ENCODE measurements at places on chromosomes 1 and 21.

GRCh38 chr1:210654176-210654981, 325.7 kb downstream of the HHAT start:
- DNase-seq = no peak

DNA sequence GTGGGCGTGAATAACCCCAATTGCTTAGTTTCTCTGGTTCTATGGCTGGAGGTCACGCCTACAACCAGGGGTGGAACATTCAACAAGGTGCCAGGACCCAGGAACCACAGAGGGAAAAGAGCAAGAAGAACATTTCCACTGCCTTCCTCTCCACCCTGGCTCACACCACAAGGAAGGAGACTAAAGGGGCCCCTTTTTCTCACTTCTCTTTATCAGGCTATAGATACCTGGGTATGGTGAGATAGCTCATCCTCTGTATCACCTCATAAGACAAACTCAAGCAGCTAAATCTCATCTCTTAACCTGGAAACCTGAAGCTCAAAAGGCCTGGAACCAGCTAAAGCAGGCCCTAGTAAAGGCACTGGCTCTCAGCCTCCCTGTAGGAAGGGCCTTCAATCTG, 438.8 kb upstream of the OLFM3 start:
- no peak for DNase-seq

DNA sequence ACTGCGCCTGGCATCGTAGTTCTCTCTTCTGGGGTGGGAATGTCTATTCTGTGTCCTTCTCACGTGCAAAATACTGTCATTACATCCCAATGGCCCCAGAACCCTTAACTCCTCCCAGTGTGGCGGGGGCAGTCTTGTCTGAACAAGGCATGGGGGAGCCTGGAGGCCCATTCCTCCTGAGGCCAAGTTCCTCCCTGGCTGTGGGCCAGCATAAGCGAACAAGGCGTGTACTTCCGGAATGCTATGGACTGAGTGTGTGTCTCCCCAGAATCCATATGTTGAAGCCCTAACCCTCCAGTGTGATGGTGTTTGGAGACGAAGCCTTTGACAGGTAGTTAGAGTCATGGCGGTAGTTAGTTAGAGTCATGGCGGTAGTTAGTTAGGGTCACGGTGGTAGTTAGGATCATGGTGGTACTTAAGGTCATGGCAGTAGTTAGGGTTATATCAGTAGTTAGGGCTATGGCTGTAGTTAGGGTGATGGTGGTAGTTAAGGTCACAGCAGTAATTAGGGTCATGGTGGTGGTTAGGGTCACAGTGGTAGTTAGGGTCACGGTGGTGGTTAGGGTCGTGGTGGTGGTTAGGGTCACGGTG, 71.0 kb downstream of the PRKCZ start:
- DNase-seq = no peak

DNA sequence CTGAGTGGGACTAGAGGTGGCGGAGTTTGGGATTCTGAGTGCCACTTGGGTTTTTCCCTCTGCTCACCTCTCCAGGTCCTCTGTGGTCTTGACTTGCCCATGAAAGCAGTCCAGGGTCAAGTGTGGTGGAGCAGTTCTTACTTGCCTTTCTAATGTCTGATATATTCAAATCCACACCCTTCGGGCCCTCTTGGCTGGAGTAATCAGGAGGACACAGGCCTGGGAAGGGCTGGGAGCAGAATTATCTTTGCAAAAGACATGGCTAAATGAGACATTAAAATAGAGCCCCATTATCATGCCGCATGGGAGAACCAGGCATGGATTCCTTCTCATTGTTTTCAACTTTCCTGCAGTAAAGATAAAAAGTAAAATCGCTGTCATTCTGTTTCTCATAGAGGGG, 74.0 kb downstream of the NFASC start:
- no peak for DNase-seq

DNA sequence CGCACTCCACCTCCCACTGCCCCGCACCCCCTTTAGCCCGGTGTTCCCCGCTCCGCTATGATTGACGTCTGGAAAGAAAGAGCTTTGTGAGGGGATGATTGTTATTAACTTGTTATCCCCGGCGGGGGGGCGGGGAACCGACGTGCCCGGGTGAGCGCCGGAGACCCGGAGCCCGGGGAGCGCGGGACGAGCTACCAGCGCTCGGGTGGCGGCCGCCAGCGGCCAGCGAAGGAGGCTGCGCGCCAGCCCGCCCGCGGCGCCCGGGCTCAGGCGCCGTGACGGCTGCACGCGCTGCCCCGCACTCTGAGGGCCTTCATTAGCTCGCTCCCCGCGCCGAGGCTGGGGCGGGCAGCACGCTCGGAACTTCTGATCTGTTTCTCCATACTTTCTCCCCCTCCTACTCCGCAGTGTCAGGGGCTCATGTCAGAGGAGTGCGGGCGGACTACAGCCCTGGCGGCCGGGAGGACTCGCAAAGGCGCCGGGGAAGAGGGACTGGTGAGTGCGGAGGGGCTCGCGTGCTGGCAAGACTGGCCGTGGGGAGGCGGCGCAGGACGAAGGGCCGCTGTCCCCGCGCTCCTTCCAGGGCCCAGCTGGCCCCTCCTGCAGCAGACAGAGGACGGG, 2.1 kb downstream of the LHX8 start:
- DNase-seq = no peak

DNA sequence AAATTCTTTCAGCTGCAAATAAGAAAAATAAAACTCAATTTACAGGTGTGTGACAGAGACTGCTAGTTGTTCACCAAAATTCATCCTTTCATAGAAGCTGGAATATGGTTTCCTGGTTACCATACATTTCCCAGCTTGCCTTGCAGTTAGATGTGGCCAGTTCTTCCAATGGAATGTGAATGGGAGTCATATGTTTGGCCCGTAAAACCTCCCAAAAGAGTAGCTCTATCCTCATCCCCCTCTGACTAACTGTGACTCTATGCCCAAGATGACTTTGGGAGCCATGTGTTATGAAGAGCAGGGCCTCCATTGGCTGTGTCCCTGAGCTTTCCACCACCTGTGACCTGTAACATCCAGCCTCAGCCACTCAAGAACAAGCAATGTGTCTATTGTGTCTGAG, 90.6 kb upstream of the NGF start:
- no peak for DNase-seq

- no peak for DNase-seq
Measured at GRCh38 chr1:58287894-58288623, 258.5 kb downstream of the OMA1 start.

DNA sequence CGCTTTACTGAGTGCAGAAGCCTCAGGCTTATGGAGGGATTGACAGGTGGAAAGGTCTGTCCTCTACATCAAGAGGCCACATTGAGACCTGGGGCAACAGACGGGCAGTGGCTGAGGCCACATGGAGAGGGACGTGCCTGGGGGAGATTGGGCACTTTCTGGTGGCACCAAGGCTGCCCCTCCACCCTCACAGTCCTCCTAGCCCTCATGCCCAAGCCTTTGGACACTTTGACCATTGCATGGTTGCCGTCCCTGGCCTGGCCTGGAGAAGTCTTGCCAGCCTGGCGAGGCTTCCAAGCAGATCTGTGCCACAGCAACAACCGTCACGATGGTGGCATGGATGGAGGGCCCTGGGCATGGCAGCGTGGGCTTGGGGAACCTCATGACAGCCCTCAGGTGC, 192.1 kb upstream of the VAMP3 start:
- no peak for DNase-seq

GRCh38 chr21:30101967-30102366, 64.6 kb downstream of the CLDN17 start:
- no peak for DNase-seq

DNA sequence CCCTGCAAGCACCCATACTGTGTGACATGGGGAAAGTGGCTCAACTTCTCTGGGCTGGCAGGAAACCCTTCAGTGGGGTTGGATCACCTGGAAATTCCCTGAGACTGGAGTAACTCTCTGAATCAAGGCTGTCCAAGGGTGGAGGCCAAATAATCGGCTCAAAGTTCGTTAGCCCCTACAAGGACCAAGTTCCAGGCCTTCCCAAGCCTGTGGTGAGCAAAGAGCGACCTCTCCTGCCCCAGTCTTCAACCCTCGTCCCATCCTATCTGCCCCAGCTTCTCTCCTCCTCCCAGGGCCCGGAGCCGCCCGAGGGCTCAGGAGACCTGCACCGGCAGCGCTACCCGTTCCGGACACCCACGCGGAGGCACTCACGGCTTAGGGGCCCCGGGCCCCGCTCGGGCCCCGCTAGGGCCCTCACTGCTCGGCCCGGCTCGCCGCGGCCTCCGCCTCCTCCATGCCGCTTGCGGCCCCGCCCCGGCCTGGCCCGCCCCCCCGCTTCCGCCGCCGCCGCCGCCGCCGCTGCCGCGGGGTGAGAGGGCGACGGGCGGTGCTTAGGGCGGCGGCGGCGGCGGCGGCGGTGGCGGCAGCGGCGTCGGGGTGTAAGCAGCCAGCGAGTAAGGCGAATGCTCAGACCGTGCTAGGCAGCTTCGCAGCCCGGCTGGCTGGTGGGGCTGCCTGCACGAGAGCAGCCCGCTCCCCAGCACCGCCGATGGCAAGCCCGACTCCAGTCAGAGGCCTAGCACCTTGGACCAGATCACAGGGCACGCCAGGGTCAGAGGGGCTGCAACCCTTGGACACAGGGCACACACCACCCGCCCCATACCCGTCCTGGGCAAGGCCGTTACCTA, at the start of gene POMGNT1:
Gene POMGNT1 (minus strand): TSS at position 471 of the 848 bp plus-strand sequence. CDS start 613 bp downstream, outside the sequence.
- DNase-seq = no peak

GRCh38 chr1:155504207-155504606, 58.4 kb downstream of the ASH1L start:
- no peak for DNase-seq

DNA sequence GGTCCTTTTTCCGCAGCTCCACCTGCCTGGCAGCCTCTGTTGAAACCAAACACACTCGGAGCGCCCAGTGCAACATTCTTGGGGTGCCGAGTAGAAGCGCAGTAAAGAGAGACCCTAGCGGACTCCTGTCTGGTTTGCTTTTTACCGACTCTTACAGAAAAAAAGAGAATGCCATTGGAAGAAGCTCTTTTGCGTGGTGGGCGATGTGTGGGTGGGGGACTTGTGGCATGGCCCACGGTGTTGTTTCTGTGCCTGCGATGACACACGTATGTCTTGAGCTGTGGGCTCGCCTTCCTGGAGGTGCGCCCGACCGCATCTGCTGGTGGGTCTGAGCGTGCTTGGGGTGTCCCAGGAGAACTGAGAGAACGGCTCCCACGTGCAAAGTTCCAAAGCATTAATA, 7.3 kb upstream of the BARHL2 start:
- no peak for DNase-seq

- DNase-seq = no peak
Measured at GRCh38 chr1:59071876-59072582, 224.9 kb upstream of the FGGY start.

DNA sequence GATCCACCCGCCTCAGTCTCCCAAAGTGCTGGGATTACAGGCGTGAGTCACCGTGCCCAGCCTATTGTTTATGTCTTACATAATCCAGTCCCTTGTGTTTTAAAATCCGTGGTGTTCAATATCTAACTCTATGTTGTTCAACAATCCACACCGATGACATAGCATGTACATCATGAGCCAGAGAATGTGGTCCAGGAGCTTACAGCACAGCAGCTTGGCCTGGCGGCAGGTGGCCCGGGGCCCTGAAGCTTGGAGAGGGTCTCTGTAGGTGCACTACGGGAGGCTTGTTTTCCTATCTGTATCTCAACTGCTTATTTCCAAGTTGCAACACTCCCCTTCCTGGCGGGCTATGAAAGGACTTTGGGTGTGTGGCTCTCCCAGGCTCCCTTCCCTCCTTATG, 138.4 kb downstream of the ADSS2 start:
- DNase-seq = no peak

- no peak for DNase-seq
Measured at GRCh38 chr1:118913818-118914217, 74.3 kb downstream of the TBX15 start.

DNA sequence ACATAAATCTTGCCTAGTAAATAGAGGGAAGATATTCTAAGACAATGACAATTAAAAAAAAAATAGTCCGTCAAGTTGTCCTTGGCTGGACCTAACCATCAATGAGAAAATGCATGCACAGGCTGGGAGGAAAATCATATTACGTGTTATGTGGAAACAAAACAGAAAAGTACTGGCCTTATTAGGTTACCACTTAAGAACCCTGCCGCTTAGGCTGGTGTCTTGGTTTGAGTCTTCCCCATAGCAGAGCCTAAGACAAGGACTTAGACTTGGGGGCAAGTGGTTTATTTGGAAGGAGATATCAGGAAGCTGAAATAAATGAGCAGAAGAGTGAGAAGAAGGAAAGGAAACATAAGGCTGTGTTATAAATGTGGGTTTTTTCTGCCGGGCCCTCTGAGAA, 186.4 kb downstream of the MRPL39 start:
- DNase-seq = no peak

DNA sequence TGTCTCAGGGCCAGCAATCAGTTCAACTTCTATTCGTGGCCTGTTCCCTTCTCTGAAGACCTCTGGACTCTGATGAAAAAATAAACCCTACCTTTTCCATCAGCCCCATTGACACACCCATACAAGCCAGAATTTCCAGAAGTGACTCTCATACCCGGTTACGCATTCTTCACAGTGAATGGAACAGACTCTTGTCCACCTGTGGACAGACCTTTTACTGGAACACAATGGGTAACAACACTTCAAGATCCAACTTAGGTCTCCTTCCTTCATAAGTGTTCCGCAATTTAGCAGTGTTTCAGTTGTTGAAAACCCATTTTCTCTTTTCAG, 2.6 kb upstream of the NPL start:
- no peak for DNase-seq

DNA sequence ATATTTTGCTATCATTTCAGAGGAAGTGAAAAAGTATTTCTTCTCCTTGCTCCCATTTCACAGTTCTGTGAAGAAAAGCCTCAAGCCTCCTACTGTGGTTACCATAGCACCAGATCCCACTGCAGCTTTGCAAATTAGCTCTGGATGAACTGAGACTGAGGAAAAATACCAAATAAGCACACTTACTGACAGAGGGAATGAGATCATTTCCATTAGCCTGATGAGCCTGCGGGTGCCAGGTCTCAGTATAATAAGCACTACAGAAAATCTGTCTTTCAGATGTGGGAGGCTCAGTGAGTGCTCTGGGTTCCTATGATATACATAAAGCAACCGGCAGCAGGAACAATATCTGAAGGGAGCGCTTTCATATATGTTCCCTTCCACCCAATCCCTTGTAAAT, 21.4 kb downstream of the XKR8 start:
- DNase-seq = no peak

DNA sequence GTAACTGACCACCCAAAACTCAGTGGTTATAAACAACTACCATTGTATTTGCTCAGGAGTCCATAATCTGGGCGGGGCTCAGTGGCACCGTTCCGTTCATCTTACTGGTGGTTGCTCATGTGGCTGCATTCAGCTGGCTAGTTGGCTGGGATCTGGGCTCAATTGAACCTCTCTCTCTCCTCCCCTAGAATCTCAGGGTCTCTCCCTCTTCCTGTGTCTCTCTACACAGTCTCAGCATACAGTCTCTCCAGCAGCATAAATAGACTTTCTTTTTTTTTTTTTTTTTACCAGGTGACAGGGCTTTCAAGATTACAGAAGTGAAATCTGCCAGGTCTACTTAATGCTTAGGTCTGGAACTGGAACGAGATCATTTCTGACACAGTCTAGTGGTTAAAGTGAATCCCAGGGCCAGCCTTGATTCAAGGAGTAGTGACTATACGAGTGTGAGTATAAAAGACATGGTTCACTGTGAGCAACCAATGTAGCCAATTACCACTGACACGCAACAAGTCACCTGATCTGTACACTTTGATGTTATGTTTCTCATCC, 193.7 kb upstream of the ESRRG start:
- no peak for DNase-seq
